ENCODE measurements at places on chromosomes 16 and 17.

DNA sequence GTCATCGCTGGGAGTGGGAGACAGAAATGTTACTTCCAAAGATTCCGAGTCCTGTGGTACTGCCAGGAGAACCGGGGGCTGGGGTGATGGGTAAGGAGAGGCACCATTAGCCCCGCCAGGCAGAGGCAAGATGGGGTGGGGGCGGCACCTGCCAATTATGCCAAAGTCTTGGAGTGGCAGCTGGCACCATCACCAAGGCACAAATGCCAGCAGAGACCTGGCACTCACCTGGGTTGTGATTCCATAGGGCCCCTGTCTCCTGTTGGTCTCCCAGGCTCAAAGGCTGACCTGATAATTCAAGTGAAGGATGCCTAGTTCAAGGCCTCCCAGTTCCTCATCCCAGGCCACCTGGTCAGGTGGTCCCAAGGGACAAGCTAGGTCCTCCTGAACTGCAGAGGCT, 7.6 kb downstream of the NXPH3 start:
- DNase-seq = no peak
- peaks cover 2% of the 10 kb centered on the region for H3K4me1 ChIP-seq
- H3K27me3 ChIP-seq = no peaks in the 10 kb centered on the region

- DNase-seq = peak; percentile 45
- no peaks in the 10 kb centered on the region for H3K36me3 ChIP-seq
These were observed 23.3 kb upstream of the ERCC4 start for GRCh38 chr16:13896543-13897182.

DNA sequence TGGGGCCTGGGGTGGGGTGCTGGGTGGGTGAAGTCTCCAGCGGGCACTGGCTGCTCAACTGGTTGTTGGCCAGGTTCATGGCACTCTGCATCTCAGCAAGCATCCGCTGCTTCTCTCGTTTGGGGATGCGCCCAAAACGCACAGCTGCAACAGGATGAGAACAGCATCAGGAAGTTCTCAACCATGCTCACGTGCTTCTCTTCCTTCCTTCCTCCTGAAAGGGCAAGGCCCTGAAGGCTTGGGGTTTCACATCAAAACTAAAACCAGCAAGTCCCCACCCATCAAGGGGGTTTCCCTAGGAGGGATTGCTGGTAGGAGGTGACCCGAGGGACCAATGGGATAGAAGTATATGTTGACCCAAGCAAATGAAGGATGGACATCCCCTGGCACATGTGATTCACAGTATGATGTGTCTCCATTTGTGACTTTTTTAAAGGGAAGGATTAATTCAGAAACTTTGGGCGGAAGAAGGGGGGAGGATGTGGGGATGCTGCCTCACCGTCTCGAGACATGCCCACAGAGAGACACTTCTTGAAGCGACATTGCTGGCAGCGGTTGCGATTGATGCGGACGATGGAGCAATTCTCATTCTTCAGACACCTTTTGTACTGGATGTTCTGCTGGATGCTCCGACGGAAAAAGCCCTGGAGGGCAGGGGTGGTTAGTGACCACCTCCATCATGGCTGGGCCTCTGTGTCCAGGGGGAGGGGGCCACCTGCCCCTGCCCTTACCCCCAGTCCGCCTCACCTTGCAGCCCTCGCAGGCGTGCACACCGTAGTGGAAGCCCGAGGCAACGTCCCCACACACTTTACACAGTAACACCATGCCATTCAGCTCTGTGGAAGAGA, 4.2 kb downstream of the NR1D1 start:
- no peak overlapping the region for H3K4me3 ChIP-seq
- no peaks in the 10 kb centered on the region for H3K27me3 ChIP-seq
- H3K27ac ChIP-seq = no peak overlapping the region
- DNase-seq = peak; percentile 42
- H3K4me1 ChIP-seq = peaks cover 18% of the 10 kb centered on the region

GRCh38 chr17:30590081-30590733, 113.0 kb downstream of the GOSR1 start:
- DNase-seq = no peak
- H3K4me3 ChIP-seq = no peak overlapping the region
- H3K27me3 ChIP-seq = no peaks in the 10 kb centered on the region
- H3K27ac ChIP-seq = no peak overlapping the region

GRCh38 chr17:20948984-20949777, 93.6 kb downstream of the USP22 start:
- no peak overlapping the region for H3K4me3 ChIP-seq
- H3K4me1 ChIP-seq = no peaks in the 10 kb centered on the region
- H3K36me3 ChIP-seq = no peaks in the 10 kb centered on the region
- no peaks in the 10 kb centered on the region for H3K27me3 ChIP-seq
- H3K27ac ChIP-seq = no peak overlapping the region

DNA sequence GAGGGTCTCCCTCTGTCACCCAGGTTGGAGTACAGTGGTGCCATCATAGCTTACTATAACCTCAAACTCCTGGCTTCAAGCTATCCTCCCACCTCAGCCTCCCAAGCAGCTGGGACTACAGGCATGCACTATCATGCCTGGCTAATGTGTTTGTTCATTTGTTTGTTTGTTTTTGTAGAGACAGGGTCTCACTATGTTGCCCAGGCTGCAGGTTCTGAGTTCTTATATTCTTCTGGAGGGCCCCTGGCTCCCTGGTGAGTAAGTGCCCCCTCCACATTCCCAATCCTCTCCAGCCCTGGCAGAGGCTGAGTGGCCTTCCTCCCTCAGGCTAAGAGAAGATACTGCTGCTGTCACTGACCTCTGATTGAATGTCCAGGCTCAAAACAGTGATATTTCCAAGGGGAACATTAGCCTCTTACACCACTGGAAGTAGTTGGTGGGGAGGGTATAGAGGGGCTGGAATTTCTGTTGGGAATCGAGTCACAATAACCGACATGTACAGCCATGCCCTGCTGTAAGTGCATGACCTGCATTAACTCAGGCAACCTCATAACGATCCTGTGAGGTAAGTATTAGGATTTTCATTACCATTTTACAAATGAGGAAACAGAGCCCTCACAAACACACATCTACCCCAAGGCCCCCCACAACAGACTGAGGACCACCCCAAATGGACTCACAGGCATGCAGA, 2.7 kb upstream of the ETV4 start:
- H3K27me3 ChIP-seq = peaks cover 22% of the 10 kb centered on the region
- H3K27ac ChIP-seq = no peak overlapping the region
- peaks cover 5% of the 10 kb centered on the region for H3K4me1 ChIP-seq
- H3K4me3 ChIP-seq = no peak overlapping the region

DNA sequence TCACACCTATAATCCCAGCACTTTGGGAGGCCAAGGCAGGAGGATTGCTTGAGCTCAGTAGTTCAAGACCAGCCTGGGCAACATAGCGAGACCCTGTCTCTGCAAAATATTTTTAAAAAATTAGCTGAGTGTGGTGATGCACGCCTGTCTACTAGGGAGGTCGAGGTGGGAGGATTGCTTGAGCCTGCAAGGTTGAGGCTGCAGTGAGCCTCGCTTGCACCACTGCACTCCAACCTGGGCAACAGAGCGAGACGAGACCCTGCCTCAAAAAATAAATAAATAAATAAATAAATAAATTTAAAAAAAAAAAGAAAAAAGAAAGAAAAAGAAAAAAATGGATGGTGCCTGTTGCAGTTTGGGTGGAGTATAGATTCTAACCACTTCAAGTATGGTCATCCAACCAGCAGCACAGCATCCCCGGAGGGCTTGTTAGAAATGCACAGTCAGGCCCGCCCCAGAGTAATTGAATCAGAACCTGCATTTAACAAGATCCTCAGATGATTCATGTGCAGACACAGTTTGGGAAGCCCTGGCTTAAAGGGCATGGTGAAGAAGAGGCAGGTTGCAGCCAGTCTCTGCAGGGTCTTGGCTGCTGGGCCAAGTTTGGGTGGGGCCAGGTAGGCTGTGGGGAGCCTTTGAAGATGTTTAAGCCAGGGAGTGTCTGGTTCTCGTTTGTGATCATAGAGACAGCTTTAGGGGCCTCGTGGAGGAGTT, 40.8 kb downstream of the MRC2 start:
- no peaks in the 10 kb centered on the region for H3K4me1 ChIP-seq
- no peak overlapping the region for H3K27ac ChIP-seq
- peaks cover 54% of the 10 kb centered on the region for H3K36me3 ChIP-seq
- no peaks in the 10 kb centered on the region for H3K27me3 ChIP-seq
- DNase-seq = peak; percentile 76

DNA sequence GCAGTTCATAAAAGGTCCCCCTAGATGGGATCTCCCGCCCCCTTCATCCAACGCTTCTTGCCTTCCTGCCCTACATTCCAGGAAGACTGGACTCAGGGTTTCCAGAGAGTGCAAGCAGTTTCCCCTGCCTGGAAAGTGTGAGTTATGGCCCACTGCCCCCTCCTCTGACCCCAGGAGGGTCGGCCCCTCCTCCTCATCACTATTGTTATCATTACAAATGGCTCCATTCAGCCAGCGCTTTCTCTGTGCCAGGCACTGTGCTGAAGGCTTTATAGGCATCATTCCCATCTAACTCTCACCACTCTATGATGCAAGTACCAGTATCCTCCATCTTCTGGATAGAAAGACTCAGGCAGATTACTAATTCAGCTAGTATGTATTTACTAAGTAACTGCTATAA, 90.7 kb downstream of the USP31 start:
- no peaks in the 10 kb centered on the region for H3K36me3 ChIP-seq
- no peak overlapping the region for H3K27ac ChIP-seq
- no peak overlapping the region for H3K4me3 ChIP-seq
- DNase-seq = peak; percentile 40
- H3K27me3 ChIP-seq = no peaks in the 10 kb centered on the region
- no peaks in the 10 kb centered on the region for H3K4me1 ChIP-seq

- peak overlapping the region; percentile 62 for H3K4me3 ChIP-seq
- DNase-seq = peak; percentile 65
- peaks cover 14% of the 10 kb centered on the region for H3K36me3 ChIP-seq
- peaks cover 9% of the 10 kb centered on the region for H3K4me1 ChIP-seq
- no peak overlapping the region for H3K27ac ChIP-seq
These were observed 762 bp downstream of the PYCARD start for GRCh38 chr16:31201582-31202413.

- H3K36me3 ChIP-seq = no peaks in the 10 kb centered on the region
- H3K4me1 ChIP-seq = no peaks in the 10 kb centered on the region
- H3K27me3 ChIP-seq = no peaks in the 10 kb centered on the region
- H3K4me3 ChIP-seq = no peak overlapping the region
- DNase-seq = no peak
These were observed 2290.8 kb downstream of the TP53TG3F start for GRCh38 chr16:35750157-35750689.

- no peak for DNase-seq
- no peaks in the 10 kb centered on the region for H3K27me3 ChIP-seq
These were observed 72.3 kb upstream of the CCL1 start for GRCh38 chr17:34435182-34435928.

DNA sequence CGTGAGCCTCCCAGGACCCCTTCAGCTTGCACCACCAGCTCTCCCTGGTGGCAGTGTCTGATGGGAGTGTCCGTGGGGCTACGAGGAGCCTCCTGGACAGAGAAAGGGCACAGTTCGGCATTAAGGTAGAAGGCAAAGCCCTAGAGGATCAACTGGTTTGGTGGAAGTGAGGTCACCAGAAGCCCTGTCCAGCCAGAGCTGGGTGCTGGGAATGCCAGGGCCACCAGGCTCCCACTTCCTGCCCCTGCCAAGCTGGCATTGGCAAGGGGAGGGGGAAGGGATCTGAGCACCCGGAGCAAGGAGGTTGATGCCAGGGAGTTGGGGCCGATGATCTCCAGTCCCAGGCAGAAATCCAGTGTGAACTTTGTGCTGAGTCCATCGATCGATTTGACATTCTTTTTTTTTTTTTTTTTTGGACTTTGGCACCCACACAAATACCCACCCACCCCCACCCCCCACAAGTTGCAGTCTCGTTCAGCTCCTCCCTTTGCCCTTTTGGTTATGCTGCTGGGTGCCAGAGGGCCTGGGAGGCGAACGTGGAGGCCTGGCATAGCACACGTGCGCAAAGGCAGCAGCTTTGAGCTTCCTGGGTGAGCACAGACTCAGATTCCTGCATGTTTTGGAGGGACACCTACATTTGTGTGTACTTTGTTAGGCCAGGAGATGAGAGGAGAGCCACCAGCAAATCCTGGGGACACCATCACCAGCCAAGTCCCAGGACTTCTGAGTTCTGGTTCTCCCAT, 2.1 kb downstream of the NHERF1 start:
- DNase-seq = no peak
- peaks cover 46% of the 10 kb centered on the region for H3K4me1 ChIP-seq
- H3K27ac ChIP-seq = no peak overlapping the region
- no peaks in the 10 kb centered on the region for H3K36me3 ChIP-seq
- no peak overlapping the region for H3K4me3 ChIP-seq

- no peak overlapping the region for H3K27ac ChIP-seq
- H3K4me1 ChIP-seq = no peaks in the 10 kb centered on the region
- no peaks in the 10 kb centered on the region for H3K36me3 ChIP-seq
These were observed 224.8 kb upstream of the TNRC6C start for GRCh38 chr17:77733576-77734296.

- no peak overlapping the region for H3K4me3 ChIP-seq
- no peaks in the 10 kb centered on the region for H3K4me1 ChIP-seq
- H3K27ac ChIP-seq = no peak overlapping the region
- H3K27me3 ChIP-seq = no peaks in the 10 kb centered on the region
- no peaks in the 10 kb centered on the region for H3K36me3 ChIP-seq
- peak; percentile 5 for DNase-seq
These were observed 46.1 kb upstream of the MSI2 start for GRCh38 chr17:57210224-57210553.

GRCh38 chr17:17235212-17236174, 1.5 kb downstream of the FLCN start:
- H3K36me3 ChIP-seq = peaks cover 20% of the 10 kb centered on the region
- H3K27ac ChIP-seq = no peak overlapping the region
- H3K27me3 ChIP-seq = no peaks in the 10 kb centered on the region
- peak; percentile 91 for DNase-seq

DNA sequence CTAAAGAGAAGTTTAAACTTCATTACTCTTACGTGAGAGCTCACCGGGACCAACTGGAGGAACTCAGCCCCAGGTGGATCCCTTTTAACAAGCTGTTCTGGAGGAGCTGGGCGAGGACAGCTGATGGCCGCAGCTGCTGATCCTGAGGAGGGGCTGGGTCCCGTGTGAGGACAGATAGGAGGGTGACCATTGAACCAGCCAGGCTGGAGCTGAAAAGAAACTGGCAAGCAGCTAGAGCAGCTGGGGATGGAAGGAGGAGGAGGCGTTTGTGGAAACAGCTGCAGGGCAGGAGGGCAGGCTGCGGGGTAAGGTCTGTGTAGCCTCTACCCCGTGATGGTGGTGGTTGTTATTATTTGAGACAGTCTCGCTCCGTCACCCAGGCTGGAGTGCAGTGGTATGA, 119.5 kb downstream of the AATF start:
- no peak overlapping the region for H3K4me3 ChIP-seq
- no peaks in the 10 kb centered on the region for H3K36me3 ChIP-seq
- DNase-seq = no peak
- H3K4me1 ChIP-seq = peaks cover 10% of the 10 kb centered on the region

- no peaks in the 10 kb centered on the region for H3K36me3 ChIP-seq
- peaks cover 7% of the 10 kb centered on the region for H3K4me1 ChIP-seq
- no peak overlapping the region for H3K27ac ChIP-seq
- H3K27me3 ChIP-seq = peaks cover 19% of the 10 kb centered on the region
- peak; percentile 7 for DNase-seq
- no peak overlapping the region for H3K4me3 ChIP-seq
These were observed 4.8 kb downstream of the ADAP2 start for GRCh38 chr17:30926516-30926915.

- no peaks in the 10 kb centered on the region for H3K36me3 ChIP-seq
- H3K4me3 ChIP-seq = no peak overlapping the region
- no peak overlapping the region for H3K27ac ChIP-seq
- no peaks in the 10 kb centered on the region for H3K27me3 ChIP-seq
- H3K4me1 ChIP-seq = no peaks in the 10 kb centered on the region
These were observed 374.8 kb downstream of the ZFHX3 start for GRCh38 chr16:72673118-72673517.

- DNase-seq = peak; percentile 40
- peak within 1 kb of the TSS; percentile 61 for H3K27ac ChIP-seq
These were observed at the start of gene ARHGAP27 for GRCh38 chr17:45432405-45433158. TSS of gene ARHGAP27 (minus strand) at chr17:45432870. CDS start at chr17:45430279, 2,591 bp downstream.

Measured in trophoblast cell (in vitro differentiated cells and primary cell).